ENCODE measurements at places on chromosomes 11 and 22.
A peak's percentile ranks its signal among the peaks of the same experiment; 100 is the strongest.

DNA sequence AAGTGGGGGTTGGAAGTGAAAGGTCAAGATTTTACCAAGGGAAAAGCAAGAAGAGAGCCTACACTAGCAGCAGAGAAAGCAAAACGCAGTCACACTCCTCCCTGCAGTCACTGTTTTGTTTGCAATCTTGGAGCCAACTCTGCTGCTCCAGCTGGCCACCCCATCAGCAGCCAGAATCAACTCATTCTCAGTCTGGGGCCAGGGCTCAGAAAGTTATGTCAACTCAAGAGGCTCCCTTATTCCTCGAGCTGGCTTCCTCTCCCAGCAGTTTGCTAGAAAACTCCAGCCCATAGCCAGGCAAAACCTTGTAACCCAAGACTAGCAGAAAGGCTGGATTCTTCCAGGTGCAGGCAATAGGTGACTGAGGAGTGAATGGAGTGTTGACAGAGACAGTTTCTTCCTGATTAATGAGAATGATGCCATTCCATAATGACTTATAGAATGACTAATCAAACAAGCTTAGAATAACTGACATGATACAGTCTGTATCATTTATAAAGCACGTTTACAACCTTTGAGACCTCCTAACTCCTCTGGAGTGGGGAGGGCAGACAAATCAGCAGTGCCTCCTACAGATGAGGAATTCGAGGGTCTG lies 53.4 kb downstream of the P4HA3 start:
- DNase-seq, result no peak

DNA sequence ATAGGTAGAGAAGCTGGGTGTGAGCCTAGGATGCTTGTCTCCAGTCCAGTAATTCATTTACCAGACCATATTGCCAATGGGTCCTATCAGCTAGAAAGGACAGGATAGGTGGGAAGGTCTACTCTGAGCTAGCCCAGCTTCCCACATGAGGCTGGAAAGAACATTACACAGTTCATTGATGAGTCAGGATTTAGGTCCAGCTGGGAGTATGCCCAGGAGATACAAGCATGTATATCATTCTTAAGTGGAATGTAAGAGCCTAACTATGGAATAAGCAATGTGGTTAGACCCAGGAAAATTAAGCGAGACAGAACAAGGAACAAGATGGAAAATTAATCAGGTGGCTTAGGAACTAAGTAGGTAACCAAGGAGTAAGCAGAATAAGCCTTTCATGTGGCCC lies 59.0 kb upstream of the TBCEL start:
- DNase-seq, result no peak

GRCh38 chr11:69744435-69744834 lies 30.7 kb downstream of the FGF4 start:
- no peak for DNase-seq

- peak; percentile 89 for DNase-seq
Observed at GRCh38 chr22:40436505-40437431, 66.4 kb downstream of the SGSM3 start.

GRCh38 chr11:92384802-92385201 lies 160.2 kb downstream of the FAT3 start:
- DNase-seq, result no peak

- no peak for DNase-seq
Observed at GRCh38 chr11:27719546-27719925, 19.3 kb upstream of the BDNF start.

All from CD14-positive monocyte (primary cell).